Osteocyte (in vitro differentiated cells): ENCODE measurements at places on chromosomes 2 and 18. TPM values are rescaled to one million over a fixed set of nuclear protein-coding genes. Genes with fewer than 3 reads are reported as not detected.

GRCh38 chr2:65430603-65431420 is 1.6 kb downstream of the SPRED2 start:
- peak overlapping the region; percentile 65 for H3K27ac ChIP-seq
- no peaks in the 10 kb centered on the region for H3K27me3 ChIP-seq
- peak overlapping the region; percentile 91 for H3K4me3 ChIP-seq
- peak; percentile 86 for DNase-seq
- peaks cover 22% of the 10 kb centered on the region for H3K4me1 ChIP-seq

GRCh38 chr18:60873708-60874107 is 459.5 kb upstream of the CDH20 start:
- no peak for DNase-seq
- no peak overlapping the region for H3K27ac ChIP-seq
- peaks cover 46% of the 10 kb centered on the region for H3K27me3 ChIP-seq

DNA sequence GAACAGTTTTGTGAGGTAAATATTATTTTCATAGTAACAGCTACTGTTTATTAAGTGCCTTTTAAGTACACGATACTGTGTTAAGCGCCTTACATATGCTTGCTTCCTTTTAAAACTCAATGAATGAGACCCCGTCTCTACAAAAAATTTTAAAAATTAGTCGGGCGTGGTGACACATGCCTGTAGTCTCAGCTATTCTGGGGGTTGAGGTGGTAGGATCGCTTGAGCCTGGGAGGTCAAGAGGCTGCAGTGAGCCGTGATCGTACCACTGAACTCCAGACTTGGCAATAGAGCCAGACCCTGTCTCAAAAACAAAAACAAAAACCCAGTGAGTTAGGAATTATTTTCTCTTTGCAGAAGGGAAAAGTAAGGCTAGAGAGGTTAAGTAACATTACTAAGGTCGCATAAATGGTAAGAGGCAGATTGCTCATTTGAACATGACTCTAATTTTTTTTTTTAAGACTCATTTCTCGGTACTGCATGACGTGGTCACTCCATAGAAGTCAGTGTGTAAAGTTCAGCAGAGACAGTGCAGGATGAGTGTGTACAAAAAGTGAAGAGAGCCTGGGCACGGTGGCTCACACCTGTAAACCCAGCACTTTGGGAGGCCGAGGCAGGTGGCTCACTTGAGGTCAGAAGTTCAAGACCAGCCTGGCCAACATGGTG is 1.1 kb downstream of the METAP1D start:
- H3K27ac ChIP-seq = no peak overlapping the region
- peaks cover 2% of the 10 kb centered on the region for H3K36me3 ChIP-seq
- peaks cover 19% of the 10 kb centered on the region for H3K4me1 ChIP-seq
- H3K4me3 ChIP-seq = peak overlapping the region; percentile 93
- peaks cover 3% of the 10 kb centered on the region for H3K27me3 ChIP-seq
- DNase-seq = no peak

- H3K4me3 ChIP-seq = no peak overlapping the region
- H3K27ac ChIP-seq = no peak overlapping the region
- no peaks in the 10 kb centered on the region for H3K36me3 ChIP-seq
- DNase-seq = no peak
- peaks cover 14% of the 10 kb centered on the region for H3K27me3 ChIP-seq
Observed at GRCh38 chr2:178827111-178827510, 19.9 kb upstream of the TTN start.

GRCh38 chr18:63131959-63132818 is 187.4 kb downstream of the BCL2 start:
- H3K4me1 ChIP-seq = no peaks in the 10 kb centered on the region
- DNase-seq = no peak
- H3K27ac ChIP-seq = no peak overlapping the region
- no peak overlapping the region for H3K4me3 ChIP-seq

DNA sequence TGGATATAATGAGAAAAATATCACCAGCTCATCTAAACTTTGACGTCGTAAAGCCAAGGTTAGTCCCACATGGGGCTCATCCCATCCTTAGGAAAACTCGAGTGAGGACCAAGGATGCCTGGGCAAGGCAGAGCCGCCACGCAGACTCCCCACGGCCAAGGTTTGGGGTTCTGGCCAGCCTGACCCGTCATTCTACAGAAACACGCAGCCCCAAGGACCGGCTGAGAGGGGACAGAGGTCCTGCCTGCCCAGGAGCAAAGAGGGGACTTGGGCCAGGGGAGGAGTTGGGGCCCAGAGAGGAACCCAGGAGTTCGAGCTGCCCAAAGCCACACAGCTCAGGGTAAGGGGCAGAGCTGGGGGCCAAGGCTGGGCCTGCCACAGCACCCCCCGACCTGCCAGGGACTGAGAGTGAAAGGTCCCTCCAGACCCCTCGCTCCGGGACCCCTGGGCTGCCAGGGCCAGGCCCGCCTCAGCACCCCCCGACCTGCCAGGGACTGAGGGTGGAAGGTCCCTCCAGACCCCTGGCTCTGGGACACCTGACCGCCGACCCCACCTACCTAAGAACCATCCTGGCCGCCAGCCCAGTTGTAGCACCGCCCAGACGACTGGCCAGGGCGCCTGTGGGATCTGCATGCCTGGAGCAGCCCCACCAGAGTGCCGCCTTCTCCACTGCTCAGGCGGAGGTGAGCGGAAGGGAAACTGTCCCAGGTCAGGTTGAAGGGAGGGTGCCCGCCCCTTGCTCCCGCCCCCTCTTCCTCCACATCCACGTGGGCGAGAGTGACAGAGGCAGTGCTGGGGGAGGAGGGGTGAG is at the start of gene PDCD1:
TSS of gene PDCD1 (minus strand) at position 689 of the 811 bp plus-strand sequence. CDS start at position 633, 56 bp downstream.
- no peaks in the 10 kb centered on the region for H3K36me3 ChIP-seq
- DNase-seq = no peak
- no peak within 1 kb of the TSS for H3K27ac ChIP-seq
- no peak within 1 kb of the TSS for H3K4me3 ChIP-seq

DNA sequence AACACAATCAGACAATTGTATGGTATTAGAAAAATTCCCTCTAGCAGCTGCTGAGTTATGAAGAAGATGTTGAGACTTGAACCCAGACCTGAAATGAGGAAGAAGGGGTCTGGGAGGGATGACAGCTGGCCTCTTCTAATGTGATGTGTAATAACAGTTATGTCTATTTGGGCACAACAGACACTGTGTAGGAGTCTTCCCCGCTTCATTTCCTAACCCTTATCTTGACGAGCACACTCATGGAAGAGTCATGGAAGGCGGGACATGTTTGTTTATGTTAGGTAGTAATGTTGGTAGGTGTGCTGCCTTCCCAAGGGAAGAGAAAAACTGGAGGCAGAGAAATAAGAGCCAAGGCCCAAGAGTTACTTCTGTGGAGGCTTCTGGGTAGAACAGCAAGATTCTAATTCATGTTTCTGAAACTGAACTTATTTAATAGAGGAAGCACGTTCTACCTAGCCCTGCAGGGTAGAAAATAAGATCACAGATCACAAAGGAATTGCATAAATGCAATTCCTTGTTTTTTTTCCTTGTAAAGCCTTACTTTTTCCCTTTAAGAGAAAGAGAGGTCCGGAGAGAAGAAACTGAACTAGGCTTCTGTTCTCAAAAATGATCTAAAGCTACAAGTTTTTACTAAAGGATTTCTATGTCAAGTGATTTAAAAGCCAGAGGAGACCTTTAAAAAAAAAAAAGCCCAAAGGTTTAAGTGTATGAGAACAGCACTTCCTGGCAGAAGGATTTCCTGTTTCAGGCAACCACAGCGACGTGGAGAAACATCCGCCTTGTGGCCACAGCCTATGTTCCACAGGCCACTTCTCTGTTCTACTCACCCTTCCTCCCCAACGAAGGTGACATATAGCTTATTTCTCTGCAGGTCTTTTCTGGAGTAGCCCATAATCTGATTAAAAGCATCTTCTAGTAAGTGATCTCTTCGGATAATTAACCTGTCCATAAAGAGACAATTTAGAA is 68.5 kb upstream of the STK17B start:
- H3K36me3 ChIP-seq = peaks cover 20% of the 10 kb centered on the region
- DNase-seq = no peak
- H3K27ac ChIP-seq = peak overlapping the region; percentile 72
- H3K27me3 ChIP-seq = no peaks in the 10 kb centered on the region
- no peak overlapping the region for H3K4me3 ChIP-seq

GRCh38 chr2:35973737-35974132 is 381.8 kb upstream of the CRIM1 start:
- no peaks in the 10 kb centered on the region for H3K4me1 ChIP-seq
- H3K27me3 ChIP-seq = peaks cover 24% of the 10 kb centered on the region
- H3K36me3 ChIP-seq = no peaks in the 10 kb centered on the region
- no peak for DNase-seq
- no peak overlapping the region for H3K27ac ChIP-seq

- H3K27ac ChIP-seq = peak overlapping the region; percentile 93
- no peak for DNase-seq
- peaks cover 48% of the 10 kb centered on the region for H3K4me1 ChIP-seq
- H3K36me3 ChIP-seq = peaks cover 3% of the 10 kb centered on the region
- H3K4me3 ChIP-seq = peak overlapping the region; percentile 83
- no peaks in the 10 kb centered on the region for H3K27me3 ChIP-seq
Observed at GRCh38 chr2:100105678-100106054, 36.7 kb downstream of the AFF3 start.

DNA sequence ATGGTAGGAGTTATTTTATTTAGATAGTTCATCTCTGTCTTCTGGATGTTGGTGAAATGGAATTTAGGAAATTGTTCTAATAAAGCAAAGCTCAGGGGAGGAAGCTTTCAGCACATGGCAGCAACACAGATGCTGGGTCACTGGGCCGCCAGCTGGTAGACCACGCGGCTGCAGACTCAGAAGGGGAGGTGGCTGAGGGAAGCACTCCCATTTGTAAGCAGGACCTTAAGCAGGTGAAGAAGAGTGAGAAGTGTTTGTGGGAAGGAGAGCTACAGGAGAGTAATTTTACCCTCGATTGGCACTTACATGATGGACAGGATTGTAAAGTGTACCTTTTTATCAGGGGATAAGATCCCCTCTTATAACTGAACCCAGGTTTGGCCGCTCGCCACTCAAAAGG is 24.4 kb downstream of the NMS start:
- H3K4me3 ChIP-seq = no peak overlapping the region
- H3K36me3 ChIP-seq = no peaks in the 10 kb centered on the region
- H3K27ac ChIP-seq = no peak overlapping the region

The IL18R1 gene
- total RNA-seq = 0.26 and 0.38 TPM in 2 replicates

The LRATD1 gene
- total RNA-seq = not detected in 2 replicates

The KATNAL2 gene
- 7.1 and 7.9 TPM in 2 replicates for total RNA-seq

The EEF1B2 gene
- 425 and 433 TPM in 2 replicates for total RNA-seq

The CCL20 gene
- not detected in 2 replicates for total RNA-seq

The UGT1A10 gene
- total RNA-seq = not detected in 2 replicates
